ENCODE measurements at places on chromosomes 13 and 19. TPM values are rescaled to one million over a fixed set of nuclear protein-coding genes. Genes with fewer than 3 reads are reported as not detected.

The KIR3DL2 gene
- total RNA-seq, result 0.09 TPM

The ZDHHC20 gene
- 58.8 TPM for total RNA-seq

DNA sequence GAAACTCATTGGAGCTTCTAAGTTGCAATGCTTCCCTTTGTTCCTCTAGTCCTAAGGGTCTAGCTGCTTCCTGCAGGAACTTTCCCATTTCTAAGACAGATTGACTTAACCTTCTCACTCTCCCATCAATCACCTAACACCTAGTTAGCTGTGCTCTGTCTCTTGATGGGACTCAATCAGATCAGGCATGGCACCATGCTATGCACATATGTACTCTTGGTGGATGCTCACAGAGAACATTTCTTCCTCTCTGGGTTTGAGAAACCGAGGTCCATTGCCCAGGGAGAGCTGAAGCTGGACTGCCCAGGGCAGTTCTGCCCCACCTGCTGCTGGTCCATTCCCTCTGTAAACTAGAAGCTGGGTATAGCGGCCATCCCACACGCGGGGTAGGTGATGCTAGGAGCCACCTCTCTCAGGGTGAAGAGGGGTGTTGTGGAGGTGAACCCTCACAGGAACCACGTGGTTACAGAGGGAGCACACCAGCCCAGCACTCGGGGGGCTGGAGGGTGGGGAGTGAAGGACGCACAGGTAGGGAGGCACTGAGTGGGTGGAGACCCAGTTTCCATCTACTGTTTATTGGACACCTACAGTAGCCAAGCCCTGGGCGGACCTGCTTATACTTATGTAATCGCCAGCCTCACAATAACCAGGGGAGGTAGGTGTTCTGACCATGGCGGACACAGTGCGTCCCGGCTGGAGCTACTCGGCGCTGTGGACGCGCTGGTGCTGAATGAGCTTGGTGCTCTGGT is 3.1 kb upstream of the UBE2M start:
- DNase-seq, result no peak

DNA sequence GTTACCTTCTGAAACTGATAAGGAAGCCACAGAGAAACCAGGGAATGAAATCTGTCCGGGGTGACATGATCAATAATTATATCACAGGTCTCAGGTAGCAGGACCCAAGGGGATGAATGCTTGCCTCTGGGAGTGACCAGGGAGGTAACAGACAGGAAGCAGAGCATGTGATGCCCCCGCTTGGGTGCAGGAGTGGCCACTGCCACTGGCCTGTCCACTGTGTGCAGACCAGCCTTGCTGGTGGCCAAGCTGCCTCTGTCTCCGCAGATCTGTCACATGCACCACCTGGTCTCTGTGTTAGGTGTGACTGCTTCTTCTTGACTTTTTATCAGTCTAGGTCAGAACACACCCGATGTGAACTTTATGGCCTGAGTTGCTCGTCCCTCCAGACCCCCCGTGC is 71.8 kb downstream of the PEPD start:
- DNase-seq, result no peak

GRCh38 chr13:50914848-50915247 is 5.3 kb downstream of the RNASEH2B start:
- no peak for DNase-seq

DNA sequence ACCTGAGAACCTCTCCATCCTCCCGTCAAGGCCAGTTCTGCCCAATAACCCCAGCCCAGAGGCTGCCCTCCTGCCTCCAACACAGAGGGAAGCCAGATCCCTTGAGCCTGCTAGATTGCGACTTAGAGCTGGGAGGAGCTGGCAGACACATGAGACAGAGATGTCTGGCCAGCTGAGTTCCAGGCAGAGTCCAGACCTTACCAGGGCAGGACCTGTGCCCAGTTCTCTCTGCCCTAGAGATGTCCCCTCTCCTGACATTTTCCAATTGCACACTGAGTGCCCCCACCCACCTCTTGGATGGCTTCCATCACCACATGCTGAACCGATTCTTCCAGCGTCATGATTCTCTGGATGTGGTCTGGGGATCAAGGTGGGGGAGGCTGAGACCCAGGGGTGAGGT is 3.0 kb downstream of the HOOK2 start:
- DNase-seq, result no peak

DNA sequence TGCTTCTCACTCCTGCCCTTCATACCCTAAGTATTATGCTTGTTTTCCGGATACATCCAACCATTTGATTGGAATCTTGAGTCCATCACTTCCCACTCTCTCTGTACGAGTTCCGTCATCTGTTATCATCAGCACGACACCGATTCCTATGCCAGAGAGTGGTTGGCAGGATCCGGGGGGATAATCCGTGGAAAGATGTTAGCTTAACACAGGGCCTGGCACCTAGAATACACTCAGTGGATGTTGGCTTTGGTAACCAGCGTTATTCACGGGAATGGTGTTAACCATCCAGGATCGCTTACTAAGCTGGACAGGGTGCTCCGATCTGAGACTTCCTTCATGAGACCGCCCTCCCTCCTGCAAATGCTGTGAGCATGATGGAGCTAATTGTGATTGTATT is 12.4 kb downstream of the VSTM2B start:
- no peak for DNase-seq

Measured in lung (tissue), 17 donors.